Caki2 (cell line): ENCODE measurements at places on chromosomes 1 and 21. TPM values are rescaled to one million over a fixed set of nuclear protein-coding genes. Genes with fewer than 3 reads are reported as not detected.

Gene CASZ1
- total RNA-seq, result 0.58 and 3.7 TPM in 2 replicates

Gene SNX7
- 59.9 TPM in 2 replicates for total RNA-seq

Gene LRRC38
- total RNA-seq, result not detected in 2 replicates

Gene NBPF9
- 6.9 and 8.0 TPM in 2 replicates for total RNA-seq

Gene CFAP107
- not detected in 2 replicates for total RNA-seq

Gene OR14K1
- total RNA-seq, result not detected in 2 replicates
